Kidney epithelial cell (primary cell): ENCODE measurements at places on chromosomes 1 and 21. TPM values are rescaled to one million over a fixed set of nuclear protein-coding genes. Genes with fewer than 3 reads are reported as not detected.

DNA sequence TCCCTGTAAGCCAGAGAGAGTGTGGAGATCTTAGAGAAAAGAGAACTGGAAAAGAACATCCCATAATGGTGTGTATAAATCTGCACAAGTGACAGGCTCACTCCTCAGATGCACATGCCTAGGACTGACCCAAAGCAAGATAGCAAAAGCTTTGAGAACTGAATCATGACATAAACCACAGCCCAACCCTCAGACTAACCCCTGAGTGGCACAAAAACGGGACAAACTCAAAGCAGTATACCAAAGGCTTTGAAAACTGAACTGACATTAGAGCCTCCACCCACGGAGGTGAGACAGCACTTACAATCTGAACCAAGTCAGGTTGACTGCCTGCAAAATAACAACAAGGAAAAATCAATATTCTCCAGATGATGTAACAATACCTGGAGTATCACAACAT, 70.8 kb downstream of the TIAM1 start:
- no peak for DNase-seq

- DNase-seq, result peak; percentile 18
These were observed 1.0 kb upstream of the DIRAS3 start for GRCh38 chr1:68051475-68051874.

PPM1J gene
- total RNA-seq, result 2.1 and 2.3 TPM in 2 replicates

- DNase-seq, result no peak
These were observed 101.8 kb downstream of the AKT3 start for GRCh38 chr1:243748227-243748626.

GRCh38 chr1:228358039-228358763, 48.4 kb downstream of the TRIM11 start:
- DNase-seq, result no peak

RGS4 gene
- total RNA-seq, result 6.6 and 20.8 TPM in 2 replicates

DNA sequence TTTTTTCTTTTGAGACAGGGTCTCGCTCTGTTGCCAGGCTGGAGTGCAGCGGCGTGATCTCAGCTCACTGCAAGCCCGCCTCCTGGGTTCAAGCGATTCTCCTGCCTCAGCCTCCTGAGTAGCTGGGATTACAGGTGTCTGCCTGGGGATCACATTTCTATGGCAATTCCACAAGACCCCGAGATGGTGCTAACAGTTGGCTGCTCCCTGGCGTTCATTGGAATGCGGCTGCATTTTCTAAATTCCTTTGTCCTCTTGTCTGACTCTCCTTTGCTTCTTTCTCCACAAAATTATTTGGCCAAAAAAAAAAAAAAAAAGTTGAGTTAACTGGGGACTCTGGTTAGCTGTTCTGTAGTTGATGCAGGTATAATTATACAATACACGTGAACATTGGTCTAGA, 176.4 kb downstream of the ETS2 start:
- no peak for DNase-seq

SPRR2B gene
- not detected in 2 replicates for total RNA-seq

GRCh38 chr21:16587681-16588375, 858.0 kb downstream of the USP25 start:
- DNase-seq, result no peak

MAP1LC3C gene
- total RNA-seq, result 0.27 TPM in 1 of 2 replicates, not detected in the other

DNA sequence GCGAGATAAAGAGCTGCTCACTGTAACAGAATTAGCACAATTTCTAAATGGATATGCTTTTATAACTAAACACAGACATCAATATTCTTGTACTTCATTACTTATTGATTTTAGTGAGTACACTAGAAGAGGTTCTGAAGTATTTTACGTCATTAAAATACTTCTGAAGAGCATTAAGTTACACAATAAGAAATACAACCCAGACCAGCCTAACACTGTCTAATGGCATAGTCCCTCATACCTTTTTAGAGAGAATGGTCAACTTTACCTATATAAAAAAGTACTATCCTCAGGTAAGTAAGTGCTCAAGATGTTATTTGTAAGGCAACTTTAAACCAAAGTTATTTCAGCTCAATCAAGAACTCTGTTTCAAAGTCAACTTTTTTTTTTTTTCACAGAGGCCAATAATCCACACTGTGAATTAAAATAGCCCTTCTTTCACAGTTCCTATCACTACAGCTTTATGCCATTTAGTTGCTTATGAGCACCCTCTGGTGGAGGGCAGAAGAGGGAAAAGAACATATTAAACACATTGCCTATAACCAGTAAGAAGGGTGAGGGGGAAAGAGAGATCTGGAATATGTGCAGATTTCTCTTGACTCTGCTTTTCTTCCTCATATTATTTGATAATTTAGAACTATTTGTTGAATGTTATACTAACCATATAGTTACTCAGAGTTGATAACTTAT, 182.1 kb upstream of the DMRTA2 start:
- DNase-seq, result peak; percentile 2

- no peak for DNase-seq
These were observed 38.1 kb downstream of the PLEKHA6 start for GRCh38 chr1:204321665-204322064.

ARTN gene
- 3.9 and 4.7 TPM in 2 replicates for total RNA-seq

- DNase-seq, result no peak
These were observed 27.3 kb upstream of the A3GALT2 start for GRCh38 chr1:33348194-33348593.

DNA sequence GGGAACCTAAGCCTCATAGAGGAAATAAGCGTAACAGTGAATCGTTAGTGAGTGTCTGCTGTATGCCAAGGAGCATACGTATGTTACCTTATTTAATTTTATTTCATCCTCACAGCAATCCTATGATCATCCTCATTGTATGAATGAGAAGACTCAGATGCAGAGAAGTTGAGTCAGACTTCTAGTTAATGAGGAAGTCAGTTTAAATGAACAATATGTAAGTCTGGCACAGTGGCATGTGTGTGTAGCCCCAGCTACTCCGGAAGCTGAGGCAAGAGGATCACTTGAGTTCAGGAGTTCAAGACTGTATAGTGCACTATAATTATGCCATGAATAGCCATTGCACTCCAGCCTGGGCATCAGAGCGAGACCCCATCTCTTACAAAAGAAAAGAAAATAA, 148.0 kb downstream of the ZZZ3 start:
- no peak for DNase-seq

- DNase-seq, result no peak
These were observed 52.0 kb upstream of the TMPRSS2 start for GRCh38 chr21:41559658-41560631.

PCBP3 gene
- 0.55 and 1.3 TPM in 2 replicates for total RNA-seq

GRCh38 chr1:100834777-100835660, 59.6 kb downstream of the EXTL2 start:
- no peak for DNase-seq
